Vagina (tissue), 2 donors: ENCODE measurements at places on chromosomes 12 and 14.

DNA sequence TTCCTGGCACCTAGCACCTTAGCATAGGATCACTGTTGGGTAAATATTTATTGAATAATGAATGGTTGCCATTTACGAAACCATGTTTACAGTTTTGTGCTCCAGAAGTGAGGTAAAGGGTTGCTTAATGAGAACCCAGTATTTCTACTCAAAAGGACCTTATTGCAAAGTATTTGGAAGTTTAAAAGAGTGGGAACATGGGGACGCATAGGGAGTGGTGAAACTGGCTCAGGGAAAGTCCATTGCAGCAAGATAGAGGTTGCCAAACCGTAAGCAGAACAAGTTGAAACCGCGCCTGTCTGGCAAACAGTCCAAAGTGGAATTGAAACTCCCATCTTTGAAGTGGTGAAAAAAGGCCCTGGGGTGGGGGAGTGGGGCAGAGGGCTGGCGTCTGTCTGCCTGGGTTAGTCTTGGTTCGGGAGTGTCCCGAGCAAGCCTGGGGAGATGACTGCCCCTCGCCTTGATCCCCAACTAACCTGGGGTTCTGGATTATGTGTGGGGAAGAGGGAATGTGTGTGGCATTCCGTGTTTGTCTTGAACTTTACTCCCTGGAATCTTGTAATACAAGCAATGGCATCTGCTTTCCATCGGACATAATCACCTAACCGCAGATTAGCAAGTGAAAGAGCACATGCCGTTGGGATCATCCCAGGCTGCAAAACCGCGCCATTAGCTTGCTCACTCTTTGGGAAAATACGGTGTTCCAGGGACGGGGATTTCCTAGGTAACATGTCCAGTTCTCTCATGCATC is 7.2 kb downstream of the ALDH2 start:
- no peak for DNase-seq

DNA sequence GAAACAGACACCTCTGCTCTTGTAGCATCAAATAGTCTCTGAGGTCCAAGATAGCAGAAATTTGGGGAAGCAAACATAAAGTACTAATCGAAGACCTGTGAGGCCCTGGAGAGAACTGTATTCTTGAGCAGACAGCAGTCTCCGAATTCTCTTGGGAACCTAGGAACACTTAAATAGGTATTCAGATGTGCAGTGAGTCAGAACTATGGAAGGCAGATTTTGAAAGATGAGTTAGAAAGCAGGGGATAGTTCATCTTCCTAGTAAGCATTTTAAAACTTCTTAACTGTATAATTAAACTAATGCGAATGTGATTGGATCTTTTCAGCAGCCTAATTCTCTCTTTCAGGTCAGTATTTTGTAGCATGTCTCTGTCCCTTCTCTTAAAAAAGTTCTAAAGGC is 30.6 kb downstream of the NAA30 start:
- no peak for DNase-seq

GRCh38 chr14:20492486-20492885 is 12.9 kb upstream of the RNASE10 start:
- DNase-seq, result no peak

- DNase-seq, result no peak
Measured at GRCh38 chr12:16345105-16345504, 2.3 kb upstream of the MGST1 start.

DNA sequence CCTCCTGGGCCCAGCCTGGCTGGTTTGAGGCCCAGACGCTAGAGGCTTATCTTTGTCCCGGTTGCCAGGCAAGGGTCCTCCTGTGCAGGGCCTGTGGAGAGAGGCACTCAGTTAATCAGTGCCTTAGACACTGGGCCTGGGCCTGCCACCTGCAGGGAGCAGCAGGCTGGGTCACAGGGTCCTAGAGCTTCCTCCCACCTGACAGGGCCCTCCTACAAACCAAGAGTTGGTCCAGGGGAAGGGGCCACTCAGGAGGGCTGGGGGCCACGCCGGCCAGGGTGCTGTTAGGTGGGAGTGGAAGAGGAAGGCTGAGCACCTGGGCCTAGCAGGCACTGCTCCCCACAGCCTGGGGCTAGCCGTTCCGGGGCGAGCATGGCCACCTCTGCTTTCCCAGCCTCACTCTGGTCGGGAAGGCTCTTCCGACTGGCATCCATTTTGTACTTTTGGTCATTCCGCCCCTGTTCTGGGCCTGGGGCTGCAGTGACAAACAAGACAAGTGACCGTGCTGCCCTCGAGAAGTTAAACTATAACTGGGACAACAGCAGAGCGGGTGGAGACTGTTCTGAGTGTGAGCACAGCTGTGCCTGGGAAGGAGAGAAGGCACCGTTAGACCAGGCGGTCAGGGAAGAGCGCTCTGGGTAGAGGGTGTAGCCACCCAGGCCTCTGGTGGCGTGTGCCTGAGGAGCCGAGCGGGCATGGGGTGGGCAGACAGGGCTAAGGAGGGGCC is 27.2 kb downstream of the FBRSL1 start:
- DNase-seq, result no peak

DNA sequence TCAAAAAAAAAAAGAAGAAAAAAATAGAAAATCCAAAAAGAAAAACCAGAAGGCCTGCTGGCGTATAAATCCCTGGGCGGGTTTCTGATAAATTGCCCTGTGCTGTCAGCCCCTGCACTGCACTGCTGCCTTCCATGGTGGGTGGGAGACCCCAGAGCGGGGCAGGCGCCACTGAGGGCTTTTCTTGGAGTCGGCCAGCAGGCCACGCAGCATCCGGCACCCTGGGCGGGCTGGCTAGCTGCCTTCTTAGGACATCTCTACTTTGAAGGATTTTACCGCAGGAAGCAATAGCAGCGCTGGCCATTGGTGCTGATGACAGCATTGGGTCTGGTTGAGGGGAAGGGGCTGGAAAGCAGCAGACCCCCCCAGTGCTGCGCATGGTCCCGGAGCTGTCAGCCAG is 29.1 kb downstream of the IL31 start:
- DNase-seq, result no peak

DNA sequence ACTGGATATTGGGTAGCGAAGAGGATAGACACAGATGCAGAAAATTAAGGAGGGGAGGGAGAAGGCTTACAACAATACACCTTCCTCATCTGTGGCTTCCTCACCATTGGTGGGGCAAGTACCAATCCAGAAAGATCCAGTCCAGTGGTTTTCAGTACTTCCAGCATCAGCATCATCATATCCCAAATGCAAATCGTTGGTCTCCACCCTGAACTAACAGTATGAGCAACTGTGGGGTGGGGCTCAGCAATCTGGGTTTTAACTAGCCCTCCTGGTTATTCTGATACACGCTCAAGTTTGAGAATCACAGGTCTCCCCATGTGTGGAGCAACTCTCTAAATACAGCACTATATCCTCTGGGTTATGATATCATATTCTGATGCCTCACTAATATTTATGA is 193.7 kb downstream of the PAX9 start:
- DNase-seq, result no peak

DNA sequence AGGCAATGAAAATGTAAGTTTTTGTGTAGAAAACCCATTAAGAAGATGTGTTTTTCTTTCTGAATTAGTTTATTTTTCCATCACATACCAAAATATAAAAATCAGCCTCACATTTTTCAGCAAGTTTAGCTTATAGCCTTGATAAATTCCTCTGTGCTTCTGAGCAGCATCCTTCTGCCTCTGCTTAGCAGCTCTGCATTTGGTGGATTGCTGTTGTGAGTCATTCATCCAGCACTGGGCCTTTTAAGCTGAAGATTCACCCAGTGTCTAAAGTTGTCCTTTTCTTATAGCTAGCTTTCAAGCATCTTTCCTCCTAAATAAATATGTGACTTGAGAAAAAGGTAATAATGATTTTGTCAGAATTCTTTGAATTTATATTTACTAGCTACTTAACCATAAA is 206.1 kb downstream of the PCNX1 start:
- no peak for DNase-seq

DNA sequence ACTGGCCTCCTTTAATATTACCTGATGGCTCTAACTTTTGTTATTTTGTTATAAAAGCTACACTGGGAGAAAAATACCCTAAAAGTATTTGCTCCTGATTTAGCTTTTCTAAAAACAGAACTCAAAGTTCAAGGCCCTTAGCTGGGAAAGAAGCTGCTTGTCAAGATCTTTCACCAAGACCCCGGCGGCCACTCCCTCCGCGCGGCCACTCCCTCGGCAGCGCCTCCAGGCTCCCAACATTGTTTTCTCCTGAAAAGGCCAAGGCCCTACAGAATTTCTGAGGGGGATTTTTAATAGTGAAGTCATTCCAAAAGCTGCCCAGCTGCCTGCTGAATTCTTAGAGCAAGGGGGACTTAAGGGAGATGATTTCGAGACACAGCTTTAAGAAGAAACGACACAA is 96.4 kb downstream of the NTN4 start:
- no peak for DNase-seq

DNA sequence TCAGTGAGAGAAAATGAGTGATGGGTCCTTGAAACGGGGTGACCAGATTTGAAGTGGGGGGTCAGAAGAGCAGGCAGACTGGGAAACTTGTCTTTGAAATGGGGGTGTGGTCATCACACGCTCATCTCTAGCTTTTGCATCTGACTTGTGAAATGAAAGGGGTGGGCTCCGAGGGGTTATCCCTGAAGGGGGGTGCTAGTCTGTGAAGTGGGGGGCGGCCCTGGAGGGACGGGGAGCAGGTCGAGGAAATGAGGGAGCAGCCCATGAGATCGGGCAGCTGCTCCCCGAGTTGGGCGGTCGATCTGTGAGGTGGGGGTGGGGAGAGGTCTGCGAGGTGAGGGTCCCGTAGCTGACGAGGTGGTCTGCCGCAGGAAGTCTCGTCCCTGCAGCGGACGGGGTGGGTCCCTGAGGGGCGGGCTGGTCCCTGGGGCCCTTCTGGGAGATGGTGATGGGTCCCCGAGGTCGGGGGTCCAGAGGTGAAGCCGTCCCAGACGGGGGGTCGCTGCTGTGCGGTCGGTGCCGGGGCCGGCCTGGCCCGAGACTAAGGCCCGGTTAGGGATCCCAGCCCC is 542 bp downstream of the PXN start:
- DNase-seq, result no peak

DNA sequence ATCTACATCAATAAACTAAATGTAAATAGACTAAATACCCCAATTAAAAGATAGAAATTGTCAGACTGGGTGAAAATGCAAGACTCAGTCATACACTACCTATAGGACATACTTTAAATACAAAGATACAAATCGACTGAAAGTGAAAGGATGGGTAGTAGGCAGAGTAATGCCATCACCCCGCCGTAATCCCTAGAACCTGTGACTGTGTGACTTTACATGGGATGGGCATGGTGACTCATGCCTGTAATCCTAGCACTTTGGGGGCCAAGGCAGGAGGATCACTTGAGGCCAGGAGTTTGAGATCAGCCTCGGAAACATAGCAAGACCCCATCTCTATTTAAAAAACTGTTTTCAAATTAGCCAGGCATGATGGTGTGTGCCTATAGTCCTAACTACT is 2.6 kb upstream of the EVL start:
- no peak for DNase-seq

DNA sequence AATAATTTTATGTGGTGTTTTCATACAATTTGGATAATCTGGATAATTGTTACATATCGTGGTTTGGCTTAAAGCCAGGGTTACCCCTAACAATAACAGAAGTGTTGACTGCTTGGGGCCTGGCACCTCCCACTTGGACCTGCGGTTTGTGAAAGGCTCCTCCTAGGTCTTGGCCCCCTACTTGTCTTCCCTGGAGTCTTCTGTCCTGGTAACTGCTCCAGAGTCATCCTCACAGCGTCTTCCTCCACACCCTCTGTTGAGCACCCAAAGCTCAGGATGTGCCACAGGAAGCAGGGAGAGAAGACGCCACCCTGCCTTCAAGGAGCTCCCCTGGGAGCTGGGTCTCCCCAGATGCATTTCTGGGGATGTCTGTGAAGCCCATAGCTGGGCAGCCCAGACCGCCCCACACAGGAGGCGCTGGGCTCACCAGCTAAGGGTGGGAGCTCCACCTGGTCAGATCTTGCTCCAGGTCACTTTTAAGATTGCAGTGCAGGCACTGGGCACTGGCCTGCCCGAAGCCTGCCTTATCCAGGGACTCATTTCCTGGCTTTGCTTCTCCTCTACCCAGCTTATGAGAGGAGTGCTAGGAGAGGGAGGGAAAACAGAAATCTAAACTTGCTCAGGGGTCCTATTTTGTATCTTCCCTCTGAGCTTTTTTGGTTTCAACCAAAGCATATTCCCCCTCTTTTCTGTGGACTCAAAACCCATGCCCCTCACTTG is 98.2 kb downstream of the ZFP36L1 start:
- no peak for DNase-seq

- DNase-seq, result no peak
Measured at GRCh38 chr12:95975491-95975890, 20.7 kb downstream of the HAL start.

DNA sequence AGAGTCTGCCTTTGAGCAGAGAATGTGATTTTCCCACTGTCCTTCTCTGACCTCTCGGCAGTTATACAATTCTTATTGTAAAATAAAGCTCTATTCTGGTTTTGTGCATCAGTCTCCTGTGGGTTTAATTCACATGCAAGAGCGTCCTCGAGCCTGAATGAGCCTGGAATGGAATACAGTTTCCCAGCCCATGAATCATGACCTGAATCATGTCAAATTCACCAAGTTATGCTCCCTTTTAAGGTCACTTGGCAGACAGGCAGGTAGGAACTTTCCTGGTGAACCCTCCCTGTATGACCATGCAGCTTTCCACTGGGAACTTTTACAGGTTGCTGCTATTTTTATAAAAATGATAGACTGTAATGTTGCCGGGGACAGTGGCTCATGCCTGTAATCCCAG is 41.7 kb downstream of the BICD1 start:
- DNase-seq, result no peak

- DNase-seq, result no peak
Measured at GRCh38 chr14:56193347-56193746, 75.1 kb downstream of the PELI2 start.

GRCh38 chr12:90989686-90990111 is 15.1 kb downstream of the EPYC start:
- no peak for DNase-seq

GRCh38 chr14:95318399-95319311 is 1.1 kb downstream of the CLMN start:
- DNase-seq, result no peak

- no peak for DNase-seq
Measured at GRCh38 chr12:51926718-51927117, 19.4 kb downstream of the ACVRL1 start.

GRCh38 chr14:96512602-96513397 is 10.6 kb downstream of the PAPOLA start:
- no peak for DNase-seq

GRCh38 chr14:52910572-52910971 is 40.3 kb downstream of the FERMT2 start:
- no peak for DNase-seq

DNA sequence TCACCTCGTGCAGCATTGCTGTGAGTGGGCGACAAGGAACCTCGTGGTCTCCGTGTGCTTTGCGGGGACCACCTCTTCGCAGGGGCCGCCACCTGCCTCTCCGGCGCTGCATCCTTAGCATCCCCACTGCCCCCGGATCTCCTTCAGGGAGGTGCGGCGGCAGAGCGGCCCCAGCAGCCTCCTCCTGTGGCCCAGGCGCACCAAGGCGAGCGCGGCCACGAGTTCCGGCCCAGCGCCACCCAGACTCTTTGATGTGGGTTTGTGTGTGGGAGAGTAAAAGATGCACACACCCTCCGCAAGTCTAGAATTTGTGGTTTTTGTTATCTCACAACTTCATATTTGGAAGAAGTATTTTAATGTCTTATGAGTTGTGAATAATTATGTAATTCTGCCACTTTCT is 118.8 kb upstream of the DIO3 start:
- no peak for DNase-seq

GRCh38 chr14:51697848-51698247 is 46.1 kb downstream of the FRMD6 start:
- DNase-seq, result no peak

- DNase-seq, result no peak
Measured at GRCh38 chr14:105223770-105224544, 24.4 kb upstream of the BTBD6 start.

- no peak for DNase-seq
Measured at GRCh38 chr12:131634037-131634436, 76.9 kb upstream of the SFSWAP start.
